ENCODE measurements at places on chromosomes 12 and 14.

DNA sequence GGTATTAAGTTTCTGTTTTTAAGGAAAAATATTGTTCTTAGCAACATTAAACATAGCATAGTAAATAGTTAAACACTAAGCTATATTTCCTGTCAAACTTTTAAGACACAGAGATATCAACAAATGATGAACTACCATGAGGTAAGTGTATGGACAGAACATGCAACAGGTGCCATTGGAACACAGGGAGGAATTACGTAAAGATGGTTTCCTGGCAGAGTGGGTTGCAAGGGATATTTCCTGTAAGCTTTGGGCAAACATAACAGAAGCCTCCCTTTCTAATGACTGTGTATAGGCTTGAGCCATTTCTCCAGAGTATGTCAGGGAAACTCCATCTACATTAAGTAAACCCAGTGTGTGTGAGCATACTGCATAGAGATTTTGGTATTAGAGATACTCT is 31.7 kb upstream of the HELB start:
- DNase-seq = no peak

DNA sequence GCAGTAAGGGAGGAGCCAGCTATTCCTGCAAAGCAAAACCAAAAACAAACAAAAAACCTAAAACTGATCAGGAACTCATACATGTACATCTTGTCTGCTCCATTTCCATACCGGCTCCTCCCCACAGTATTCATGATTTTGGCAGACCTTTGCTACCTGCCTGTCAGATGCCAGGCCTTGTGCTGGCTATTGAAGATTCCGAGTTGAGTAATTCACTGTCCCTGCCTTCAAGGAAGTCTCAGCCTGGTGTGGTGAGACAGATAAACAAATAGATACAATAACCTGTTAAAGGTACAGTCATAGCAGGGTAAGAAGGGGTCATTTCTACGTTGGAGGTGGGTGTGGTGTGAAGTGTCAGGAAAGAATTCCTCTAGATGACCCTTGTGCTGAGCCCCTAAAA is 42.7 kb downstream of the SUSD6 start:
- no peak for DNase-seq

DNA sequence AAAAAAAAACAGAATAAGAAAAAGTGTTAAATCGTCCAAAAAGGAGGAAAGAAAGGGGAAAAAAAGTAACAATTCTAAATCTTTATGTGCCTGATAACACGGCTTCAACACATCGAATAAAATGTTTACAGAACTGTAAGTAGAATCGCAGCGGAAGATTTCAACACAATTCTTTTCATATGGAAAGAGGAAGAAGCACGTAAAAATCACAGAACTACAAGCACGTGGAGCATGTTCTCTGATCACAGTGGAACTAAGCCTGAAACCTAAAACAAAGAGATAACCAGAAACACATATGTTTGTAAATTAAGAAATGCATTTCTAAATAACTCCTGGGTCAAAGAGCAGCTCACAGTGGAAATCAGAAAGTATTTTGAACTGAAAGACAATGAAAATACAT is 8.7 kb downstream of the CLEC7A start:
- DNase-seq = no peak

DNA sequence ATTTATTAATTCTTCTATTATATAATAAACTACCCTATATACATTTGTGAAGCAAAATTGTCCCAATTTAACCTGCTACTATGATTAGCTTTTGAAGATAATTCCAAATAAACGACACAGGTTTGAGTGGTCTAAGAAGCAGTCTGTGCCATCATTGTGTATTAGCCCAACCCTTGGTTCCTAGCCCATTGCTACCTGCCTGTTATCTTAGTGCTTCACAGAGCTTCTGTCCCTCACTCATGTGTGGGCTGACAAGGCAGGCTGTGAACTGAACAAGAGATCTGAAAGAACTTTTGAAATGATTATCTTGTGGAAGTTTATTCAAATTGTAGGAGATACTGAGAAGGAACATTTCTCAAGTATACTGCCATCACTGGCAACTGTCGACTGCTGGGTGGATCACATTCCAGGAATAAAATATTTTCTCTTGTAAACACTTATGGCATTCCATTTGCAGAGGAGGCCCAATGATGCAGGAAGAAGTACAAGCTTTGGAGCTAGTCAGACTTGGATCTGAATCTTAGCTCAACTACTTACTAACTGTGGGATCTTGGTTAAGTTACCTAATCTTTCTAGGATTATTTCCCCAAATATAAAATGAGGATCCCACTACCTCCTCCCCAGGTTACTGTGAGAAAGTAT is 7.8 kb upstream of the MTERF2 start:
- no peak for DNase-seq

GRCh38 chr12:27924350-27925135 is 48.0 kb downstream of the PTHLH start:
- DNase-seq = no peak

DNA sequence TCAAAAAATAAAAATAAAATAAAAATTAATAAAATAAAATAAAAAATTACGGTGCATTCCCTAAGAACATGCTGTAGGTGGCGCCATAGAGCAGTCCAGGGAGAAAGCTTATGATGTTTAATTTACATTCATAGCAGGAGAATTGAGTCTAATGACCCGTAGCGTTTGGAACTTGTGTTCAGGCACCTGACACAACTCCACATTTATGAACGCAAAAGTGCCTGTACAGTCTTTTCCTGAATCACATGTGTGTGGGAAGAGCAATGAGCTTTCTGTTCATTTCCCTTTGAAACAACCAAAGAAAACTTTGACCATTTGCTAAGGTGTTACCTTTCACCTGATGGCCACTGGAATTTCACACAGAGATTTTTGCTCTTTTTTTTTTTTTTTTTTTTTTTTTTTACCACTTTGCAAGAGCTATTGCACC is 60.6 kb upstream of the KCNA1 start:
- DNase-seq = no peak

DNA sequence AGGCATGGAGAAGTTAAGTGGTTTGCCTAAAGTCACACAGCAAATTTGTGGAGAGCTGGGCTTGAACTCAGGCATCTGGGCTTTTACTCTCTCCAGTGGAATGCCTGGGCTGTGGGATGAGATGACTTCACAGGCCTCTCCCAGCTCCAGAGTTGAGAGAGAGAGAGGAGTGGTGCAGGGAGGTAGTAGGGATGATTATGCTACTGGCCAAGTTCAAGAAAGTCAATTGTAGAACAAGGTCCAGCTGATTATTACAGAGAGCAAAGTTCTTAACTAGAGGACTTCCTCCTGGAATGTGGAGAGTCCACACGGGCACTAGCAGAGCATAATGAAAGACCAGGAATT is 769 bp upstream of the EMP1 start:
- no peak for DNase-seq

- no peak for DNase-seq
These were observed 443.4 kb downstream of the BCAT1 start for GRCh38 chr12:24505366-24506015.

GRCh38 chr12:2376908-2377657 is 324.3 kb downstream of the CACNA1C start:
- no peak for DNase-seq

GRCh38 chr12:133106253-133106652 is 23.8 kb downstream of the ZNF891 start:
- no peak for DNase-seq

- no peak for DNase-seq
These were observed 130.2 kb downstream of the PELI2 start for GRCh38 chr14:56248442-56248841.

- no peak for DNase-seq
These were observed 130.9 kb upstream of the PLEKHA5 start for GRCh38 chr12:18998343-18999261.

DNA sequence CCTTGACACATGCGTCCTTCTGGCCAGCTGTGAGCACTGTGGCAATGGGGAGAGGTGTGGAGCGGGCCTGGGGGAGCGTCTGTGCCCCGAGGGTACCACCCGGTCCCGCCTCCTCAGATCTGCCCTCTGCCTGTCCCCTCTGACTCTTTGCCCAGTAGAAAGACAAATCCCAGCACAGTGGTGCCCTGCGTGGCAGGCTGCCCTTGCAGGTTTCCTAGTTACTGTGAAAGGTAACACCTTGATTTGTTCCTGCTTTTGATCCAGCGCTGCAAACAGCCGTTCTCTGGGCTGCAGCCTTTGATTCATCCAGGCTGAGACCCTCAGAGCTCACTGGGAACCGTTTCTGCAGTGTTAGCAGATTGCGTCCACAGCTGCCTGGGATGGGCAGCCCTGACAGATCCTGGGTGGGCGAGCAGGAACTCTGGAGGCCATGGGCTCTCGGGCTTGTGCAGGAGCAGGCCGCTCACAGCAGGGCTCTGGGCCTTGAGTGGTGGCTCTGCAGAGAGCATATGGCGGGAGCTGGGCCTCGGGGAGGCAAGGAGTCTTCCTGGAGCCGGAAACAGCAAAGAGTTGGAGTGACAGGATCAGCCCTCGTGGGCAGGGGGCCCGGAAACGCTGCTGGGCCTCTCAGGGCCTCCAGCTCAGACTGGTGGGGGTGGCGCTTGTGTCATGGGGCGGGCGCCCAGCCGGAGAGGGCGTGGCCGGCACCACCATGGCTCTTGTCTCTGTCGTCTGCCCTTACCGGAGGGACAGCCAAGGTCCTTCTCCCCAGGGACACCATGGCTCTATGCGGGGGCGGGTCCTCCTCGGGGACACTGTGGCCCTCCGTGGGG is 16.6 kb downstream of the FBRSL1 start:
- peak; percentile 67 for DNase-seq

GRCh38 chr12:27462151-27462694 is 15.7 kb downstream of the SMCO2 start:
- no peak for DNase-seq

GRCh38 chr12:68435816-68436215 is 103.7 kb upstream of the MDM1 start:
- no peak for DNase-seq

- DNase-seq = no peak
These were observed 468.6 kb upstream of the SYT1 start for GRCh38 chr12:78395961-78396360.

DNA sequence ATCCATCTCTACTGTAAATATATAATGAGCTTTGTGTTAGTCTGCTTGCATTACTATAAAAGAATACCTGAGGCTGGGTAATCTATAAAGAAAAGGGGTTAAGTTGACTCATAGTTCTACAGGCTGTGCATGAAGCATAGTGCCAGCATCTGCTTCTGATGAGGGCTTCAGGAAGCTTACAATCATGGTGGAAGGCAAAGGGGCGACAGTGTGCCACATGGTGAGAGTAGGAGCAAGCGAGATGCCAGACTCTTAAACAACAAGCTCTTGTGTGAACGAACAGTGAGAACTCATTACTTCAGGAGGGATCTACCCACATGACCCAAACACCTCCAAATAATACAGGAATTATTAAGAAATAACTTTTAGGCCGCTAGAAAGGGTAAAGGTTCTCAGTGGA is 28.1 kb downstream of the APOBEC1 start:
- DNase-seq = no peak

Data from stimulated activated CD4-positive, alpha-beta T cell treated with anti-CD3 and anti-CD28 coated beads, Interleukin-12 subunit alpha, Interleukin-12 subunit beta, amount 100 ng/mL, for 24 hours (primary cell).